DMS 273 treated with DMSO at 0.1 percent for 48 hours (cell line): ENCODE measurements at places on chromosomes 7 and 10.

DNA sequence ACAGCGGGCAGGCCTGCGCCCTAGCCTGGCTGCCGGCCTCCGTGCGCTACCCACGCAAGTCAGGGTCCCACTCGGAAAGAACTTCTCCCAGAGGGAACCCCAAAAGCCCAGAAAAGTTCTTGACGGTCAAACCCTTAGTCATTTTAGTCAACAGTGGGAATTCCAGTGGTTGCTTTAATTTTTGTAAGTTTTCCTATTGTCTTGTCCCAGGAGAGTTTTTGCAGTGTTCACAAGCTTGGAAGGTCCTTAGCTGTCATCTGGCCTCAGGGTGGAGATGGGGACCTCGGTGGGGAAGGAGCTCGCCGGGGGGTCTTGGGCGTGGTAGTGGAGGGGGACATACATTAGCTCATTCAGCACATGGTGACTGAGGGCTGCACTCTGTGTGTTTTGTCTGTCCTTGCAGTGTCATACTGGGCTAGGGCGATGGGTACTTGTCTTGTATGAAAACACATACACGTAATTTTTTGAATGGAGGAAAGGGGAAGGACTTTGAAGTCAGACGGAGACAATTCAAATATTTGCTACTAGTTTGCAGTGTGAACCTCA is 736 bp downstream of the MINDY4 start:
- DNase-seq = peak; percentile 50

DNA sequence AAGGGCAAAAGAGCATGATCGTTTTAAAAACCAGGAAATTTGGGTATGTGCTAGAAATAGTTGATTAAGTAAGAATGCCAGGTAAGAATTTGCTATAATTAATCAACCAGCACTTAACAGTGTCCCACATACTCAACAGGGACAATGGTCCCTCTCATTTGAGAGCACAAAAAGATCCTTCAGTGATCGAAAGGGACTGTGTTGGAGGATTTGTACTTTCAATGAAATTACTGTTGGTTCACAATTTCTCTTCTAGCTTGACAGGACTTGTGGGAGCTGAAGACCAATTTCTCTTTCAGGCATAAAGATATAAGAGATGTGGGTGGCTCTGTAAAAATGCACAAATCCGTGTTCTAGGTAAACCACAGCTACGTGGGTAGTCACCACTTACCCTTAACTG is 12.5 kb upstream of the PLEKHS1 start:
- DNase-seq = no peak

DNA sequence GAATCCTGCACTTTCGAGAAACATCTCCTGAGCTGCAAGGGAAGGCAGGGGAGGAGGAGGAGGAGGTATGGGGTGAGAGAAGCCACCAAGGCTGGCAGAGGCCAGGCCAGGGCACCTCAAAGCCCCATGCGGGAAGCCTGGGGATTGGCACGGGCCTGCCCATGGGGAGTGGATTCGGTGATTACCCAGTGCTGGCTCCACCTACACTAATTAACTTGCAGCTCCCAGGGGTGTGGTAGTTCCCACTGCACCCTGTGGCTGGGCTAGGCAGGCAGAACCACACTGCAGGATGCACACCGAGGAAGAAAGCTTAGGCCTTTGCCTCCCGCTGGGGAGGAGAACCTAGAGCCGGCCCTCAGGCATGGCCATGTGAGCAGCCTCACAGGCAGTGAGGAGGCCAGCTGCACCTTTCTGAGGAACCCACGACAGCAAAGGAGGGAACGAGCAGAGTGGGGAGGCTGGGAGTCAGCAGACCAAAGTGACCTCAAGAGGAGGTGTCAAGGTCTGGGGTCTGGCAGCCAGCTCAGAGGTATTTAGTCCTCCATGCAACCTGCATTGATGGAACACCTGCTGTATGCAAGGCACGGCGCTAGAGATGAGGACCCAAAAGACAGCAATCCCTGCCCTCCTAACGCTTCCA is 27.2 kb downstream of the GRID1 start:
- no peak for DNase-seq

GRCh38 chr10:31319602-31320549 is 860 bp downstream of the ZEB1 start:
- DNase-seq = peak; percentile 9
